ENCODE measurements at places on chromosomes 2 and 18.

- DNase-seq, result no peak
Observed at GRCh38 chr18:47118981-47119380, 31.3 kb downstream of the HDHD2 start.

DNA sequence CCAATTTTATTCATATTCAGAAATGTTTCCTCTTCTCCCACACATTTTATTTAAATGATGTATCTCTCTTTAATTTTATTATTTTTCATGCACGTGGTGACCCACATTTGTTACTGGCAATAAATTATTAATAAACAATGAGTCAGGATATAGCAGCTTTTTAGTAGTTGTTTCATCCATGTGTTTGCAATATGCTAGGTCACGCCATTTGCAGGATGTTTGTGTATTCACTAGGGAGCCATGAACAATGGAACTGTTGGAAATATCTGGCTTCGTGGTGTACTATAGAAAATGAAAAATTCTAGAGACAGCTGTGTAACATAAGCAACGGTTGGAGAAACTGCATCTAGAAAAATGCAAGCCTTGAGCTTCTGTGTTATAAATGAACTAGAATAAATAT is 176.0 kb upstream of the COL3A1 start:
- DNase-seq, result no peak

GRCh38 chr18:28736223-28736622 is 559.3 kb upstream of the CDH2 start:
- no peak for DNase-seq

GRCh38 chr2:145851730-145852129 is 1331.8 kb upstream of the ZEB2 start:
- no peak for DNase-seq

- DNase-seq, result no peak
Observed at GRCh38 chr2:112634153-112634873, 11.4 kb upstream of the SLC20A1 start.

DNA sequence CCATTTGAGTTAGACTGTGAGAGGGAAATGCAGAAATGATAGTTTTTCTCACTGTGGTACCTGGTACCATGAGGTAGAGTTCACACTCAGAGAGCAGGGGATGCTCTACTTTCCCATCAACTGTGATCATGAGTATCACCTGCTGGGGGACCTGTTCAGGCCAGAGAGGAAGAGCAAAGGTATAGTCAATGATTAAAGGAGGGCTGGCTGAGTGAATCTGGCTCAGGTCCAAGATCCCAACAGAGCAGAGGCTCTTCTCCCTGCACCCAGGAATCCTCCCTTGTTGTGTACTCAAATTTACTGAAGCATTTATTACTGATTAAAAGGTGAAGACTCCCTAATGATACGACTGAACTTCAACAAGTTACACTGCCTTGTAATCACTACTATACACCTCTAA is 104.6 kb upstream of the CHRNA1 start:
- no peak for DNase-seq

GRCh38 chr2:64035072-64035942 is 16.1 kb upstream of the VPS54 start:
- no peak for DNase-seq

DNA sequence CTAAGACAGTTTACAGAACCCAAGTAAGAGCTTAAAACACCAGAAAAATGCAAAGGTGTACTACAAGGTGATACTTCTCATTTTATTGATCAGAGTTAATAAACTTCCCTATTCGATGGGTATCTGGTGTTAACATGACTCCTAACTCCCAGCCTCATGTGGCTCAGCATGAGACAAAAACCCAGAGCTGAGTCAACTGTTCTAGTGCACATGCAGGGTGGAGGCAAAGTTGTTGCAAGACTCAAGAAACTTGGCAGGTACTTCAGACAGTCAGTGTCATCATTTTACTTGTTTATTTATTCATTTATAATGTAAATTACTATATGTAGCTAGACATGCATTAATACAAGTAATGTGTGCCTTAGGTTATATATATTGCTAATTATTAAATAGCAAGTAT is 216.6 kb upstream of the DSEL start:
- DNase-seq, result no peak

GRCh38 chr18:63606526-63606925 is 19.4 kb downstream of the SERPINB13 start:
- no peak for DNase-seq

- no peak for DNase-seq
Observed at GRCh38 chr2:156505696-156506095, 69.5 kb downstream of the GPD2 start.

GRCh38 chr2:3427272-3427671 is 47.8 kb downstream of the TRAPPC12 start:
- no peak for DNase-seq

GRCh38 chr2:6554466-6554865 is 311.2 kb downstream of the CMPK2 start:
- no peak for DNase-seq

- DNase-seq, result no peak
Observed at GRCh38 chr2:155393406-155393805, 694.9 kb downstream of the KCNJ3 start.

DNA sequence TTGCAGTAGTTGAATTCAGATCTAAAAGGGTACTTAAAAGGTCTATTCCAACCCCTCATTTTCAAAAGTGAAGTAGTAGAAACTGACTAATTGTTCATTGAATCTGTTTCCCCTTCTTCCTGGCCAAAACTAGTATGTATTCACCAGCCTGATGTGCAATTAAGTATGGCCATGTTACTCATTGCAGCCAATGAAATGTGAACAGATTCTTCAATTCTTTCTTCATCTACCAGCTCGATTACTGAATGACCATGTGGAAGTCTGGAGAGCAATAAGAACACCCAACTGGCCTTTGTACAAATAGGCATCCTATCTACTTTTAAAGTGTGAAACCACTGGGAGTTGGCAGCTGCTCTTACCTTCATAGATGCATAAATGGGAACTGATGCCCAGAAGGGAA is 449.0 kb upstream of the ID2 start:
- no peak for DNase-seq

- DNase-seq, result peak; percentile 35
Observed at GRCh38 chr2:9950521-9951271, 797 bp upstream of the GRHL1 start.

GRCh38 chr18:79260023-79260422 is 135.7 kb upstream of the NFATC1 start:
- DNase-seq, result no peak

GRCh38 chr18:55650363-55650870 is 62.4 kb upstream of the TCF4 start:
- no peak for DNase-seq

- DNase-seq, result no peak
Observed at GRCh38 chr2:156181208-156181607, 151.3 kb downstream of the NR4A2 start.
